ENCODE measurements at places on chromosomes 6 and 20.

GRCh38 chr20:38889050-38889449 lies 37.2 kb upstream of the FAM83D start:
- no peak for DNase-seq

GRCh38 chr20:5596401-5597193 lies 153.6 kb upstream of the SHLD1 start:
- DNase-seq = no peak

DNA sequence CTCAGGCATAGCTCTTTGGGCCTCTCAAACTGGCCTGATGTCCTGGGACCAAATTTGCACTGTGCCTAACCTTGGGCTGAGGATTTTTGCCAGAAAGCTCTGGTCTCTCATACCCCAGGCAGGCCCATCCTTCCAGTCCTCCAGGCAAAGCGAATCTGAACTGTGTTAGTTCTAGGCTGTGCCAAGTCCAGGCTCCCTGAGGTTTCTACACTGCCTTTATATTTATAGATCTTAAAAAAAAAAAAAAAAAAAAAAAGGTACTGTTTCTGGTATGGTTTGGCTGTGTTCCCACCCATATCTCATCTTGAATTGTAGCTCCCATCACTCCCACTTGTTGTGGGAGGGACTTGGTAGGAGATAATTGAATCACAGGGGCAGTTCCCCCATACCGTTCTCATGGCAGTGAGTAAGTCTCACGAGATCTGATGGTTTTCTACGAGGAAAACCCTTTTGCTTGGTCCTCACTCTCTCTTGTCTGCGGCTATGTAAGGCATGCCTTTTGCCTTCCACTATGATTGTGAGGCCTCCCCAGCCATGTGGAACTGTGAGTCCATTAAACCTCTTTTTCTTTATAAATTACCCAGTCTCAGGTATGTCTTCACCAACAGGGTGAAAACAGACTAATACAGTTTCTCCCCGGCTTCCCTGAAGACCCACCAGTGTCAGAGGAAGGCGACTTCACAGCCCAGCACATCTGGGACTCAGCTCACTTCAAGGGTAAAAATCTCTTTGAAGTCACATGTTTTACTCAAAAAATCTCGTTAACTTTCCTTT lies 39.0 kb upstream of the TBXT start:
- DNase-seq = no peak

DNA sequence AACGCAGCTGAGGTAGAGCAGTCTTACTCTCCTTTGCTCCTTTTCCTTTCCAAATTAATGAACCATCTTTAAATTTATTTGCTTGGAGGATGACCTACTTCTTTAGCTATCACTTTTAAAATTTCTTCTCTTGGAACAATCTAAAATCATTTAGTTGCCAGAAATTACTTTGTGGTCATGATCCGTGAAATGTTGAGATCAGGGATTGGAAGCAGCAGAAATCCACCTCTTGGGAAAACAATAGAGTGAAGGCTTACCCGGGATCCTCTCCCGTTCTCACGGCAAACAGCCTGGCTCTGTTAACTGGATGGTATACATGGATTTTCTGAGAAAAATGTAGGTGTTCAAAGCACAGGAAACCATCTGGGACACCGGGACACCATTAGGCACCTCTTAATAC lies 7.7 kb downstream of the AKAP12 start:
- DNase-seq = no peak

- no peak for DNase-seq
These were observed 5.5 kb downstream of the OR2B6 start for GRCh38 chr6:27962506-27962905.

DNA sequence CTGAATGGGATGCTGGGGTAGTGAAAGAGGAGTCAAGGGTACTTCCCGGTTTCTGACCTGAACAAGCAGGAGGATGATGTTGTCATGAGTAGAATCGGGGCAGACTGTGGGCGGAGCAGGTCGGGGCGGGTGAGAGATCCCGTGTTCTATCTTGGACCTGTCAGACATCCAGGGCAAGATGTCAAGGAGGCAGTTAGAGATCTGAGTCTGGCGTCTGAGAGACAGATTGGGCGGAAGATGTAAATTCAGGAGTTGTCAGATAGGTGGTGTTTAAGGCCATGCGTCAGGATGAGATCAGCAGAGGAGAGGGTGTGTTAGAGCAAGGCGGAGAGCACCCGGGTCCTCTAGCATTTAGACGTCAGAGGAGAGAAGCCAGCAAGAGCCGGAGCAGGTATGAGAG lies 115.5 kb downstream of the DLGAP4 start:
- no peak for DNase-seq

DNA sequence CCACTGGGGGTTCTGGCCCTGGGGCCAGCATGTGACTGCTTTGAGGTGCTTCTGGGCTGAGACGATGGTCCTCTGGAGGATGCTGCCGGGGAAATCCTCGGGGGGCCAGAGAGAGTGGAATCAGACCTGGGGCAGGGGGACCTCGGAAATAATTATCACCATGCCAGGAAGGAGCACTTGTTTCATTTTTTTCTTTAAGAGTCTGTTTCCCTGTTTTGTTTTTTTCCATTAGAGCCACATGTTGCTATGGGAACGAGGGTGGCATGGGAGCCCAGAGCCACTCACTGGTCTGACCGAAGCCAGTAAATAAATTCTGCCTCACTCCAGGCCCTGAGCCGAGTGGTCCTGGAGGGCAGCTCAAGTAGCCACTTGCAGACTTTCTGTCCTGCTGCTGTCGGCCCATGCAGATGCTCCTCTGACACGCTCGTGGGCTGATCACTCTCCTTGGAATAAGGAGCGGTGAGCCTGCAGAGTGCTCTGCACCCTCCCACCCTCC lies 365.1 kb downstream of the ZFAND3 start:
- DNase-seq = no peak

- no peak for DNase-seq
These were observed 17.2 kb downstream of the MICA start for GRCh38 chr6:31420546-31420945.

GRCh38 chr6:134674562-134674961 lies 275.3 kb downstream of the ALDH8A1 start:
- no peak for DNase-seq

GRCh38 chr20:19336631-19337030 lies 124.2 kb downstream of the SLC24A3 start:
- DNase-seq = no peak

DNA sequence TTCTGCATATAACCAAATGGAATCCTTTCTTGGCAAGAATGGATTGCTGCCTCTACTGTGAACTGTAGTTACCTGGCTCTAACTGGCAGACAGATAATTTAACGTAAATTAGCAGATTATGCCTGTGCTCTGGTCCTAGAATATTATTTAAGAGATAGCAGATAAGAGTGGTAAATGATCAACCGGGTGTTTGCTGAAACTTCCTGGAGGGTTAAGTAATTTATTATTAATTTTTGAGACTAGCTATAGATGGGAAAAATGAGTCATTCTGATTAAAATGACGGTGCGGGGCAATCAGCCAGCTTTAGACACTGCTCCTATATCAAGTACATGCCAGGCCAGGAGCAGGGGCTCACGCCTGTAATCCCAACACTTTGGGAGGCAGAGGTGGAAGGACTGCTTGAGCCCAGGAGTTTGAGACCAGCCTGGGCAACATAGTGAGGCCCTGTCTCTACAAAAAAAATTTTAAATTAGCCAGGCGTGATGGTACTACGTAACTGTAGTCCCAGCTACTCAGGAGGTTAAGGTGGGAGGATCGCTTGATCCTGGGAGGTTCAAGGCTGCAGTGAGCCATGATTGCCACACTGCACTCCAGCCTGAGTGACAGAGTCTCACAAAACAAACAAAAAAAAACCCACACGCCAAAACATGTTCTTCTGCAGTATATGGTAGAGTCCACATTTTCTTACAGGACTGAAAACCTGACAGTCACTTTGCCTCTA lies 22.6 kb downstream of the B4GALT5 start:
- DNase-seq = no peak

DNA sequence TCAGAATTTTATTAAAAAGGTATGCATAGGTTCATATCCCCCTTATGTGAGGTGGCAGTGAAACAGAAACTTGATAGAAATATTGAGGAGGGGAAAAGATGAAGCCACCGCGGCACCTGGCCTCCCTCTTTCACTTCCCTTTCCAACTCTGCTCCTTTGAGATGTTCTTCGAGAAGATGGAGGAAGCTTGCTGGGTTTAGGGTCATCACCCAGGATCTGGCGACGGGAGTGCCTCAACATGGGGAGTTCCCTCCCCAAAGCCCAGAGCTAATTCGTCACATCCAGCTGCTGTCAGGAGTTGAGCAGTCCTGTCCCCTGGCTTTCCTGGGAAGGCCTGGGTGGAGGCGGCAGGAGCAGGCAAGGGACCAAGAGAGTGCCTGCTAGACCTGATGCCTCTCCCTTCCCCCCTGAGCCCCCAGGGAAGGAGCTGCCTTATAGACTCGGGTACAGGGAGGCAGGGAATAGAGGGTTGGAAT lies 29.1 kb downstream of the RREB1 start:
- DNase-seq = no peak

DNA sequence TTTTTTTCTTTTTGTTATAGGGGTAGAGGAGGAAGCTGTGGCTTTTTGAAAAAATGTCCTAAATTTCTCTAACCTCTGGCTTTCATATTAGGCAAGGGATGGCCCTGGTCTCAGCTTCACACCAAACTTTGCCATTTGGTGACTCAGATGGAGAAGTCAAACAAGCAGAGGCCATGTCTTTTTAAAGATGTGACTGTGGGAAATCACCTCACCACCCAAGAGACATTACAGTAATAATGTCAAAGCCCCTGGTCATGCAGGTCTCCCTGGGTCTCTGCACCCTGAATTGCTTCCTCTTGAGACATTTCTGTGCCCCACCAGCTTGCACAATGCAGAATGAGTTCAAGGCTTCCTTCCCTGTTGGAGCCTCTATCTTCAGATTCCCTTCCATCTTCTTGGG lies 39.5 kb upstream of the ADGRF5 start:
- no peak for DNase-seq

Data from adipocyte (in vitro differentiated cells).